ENCODE measurements at places on chromosomes 3 and 15.
A peak's percentile ranks its signal among the peaks of the same experiment; 100 is the strongest.

DNA sequence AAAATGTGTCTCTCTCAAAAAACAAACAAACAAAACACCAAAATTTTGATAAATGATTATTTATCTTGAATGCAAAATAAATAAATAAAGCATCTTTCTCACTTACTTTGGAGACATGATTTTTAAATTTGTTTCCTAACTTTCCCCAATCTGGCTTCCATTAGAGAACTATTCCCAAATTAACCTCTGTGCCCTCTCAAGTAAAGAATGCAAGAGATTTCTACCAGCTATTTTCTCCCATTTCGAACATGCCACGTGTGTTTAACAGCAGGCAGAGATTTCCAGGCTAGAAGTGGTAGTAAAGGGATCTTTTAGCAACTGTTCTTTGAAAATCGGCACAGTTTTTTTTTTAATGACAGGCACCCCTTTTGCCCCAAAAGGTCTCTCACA lies 269.1 kb downstream of the SHQ1 start:
- no peak for DNase-seq

GRCh38 chr3:178203165-178203564 lies 333.1 kb upstream of the KCNMB2 start:
- DNase-seq = peak; percentile 14

- DNase-seq = no peak
Measured at GRCh38 chr15:57297163-57297593, 79.1 kb upstream of the CGNL1 start.

GRCh38 chr15:87752250-87752951 lies 504.1 kb downstream of the NTRK3 start:
- DNase-seq = peak; percentile 77

DNA sequence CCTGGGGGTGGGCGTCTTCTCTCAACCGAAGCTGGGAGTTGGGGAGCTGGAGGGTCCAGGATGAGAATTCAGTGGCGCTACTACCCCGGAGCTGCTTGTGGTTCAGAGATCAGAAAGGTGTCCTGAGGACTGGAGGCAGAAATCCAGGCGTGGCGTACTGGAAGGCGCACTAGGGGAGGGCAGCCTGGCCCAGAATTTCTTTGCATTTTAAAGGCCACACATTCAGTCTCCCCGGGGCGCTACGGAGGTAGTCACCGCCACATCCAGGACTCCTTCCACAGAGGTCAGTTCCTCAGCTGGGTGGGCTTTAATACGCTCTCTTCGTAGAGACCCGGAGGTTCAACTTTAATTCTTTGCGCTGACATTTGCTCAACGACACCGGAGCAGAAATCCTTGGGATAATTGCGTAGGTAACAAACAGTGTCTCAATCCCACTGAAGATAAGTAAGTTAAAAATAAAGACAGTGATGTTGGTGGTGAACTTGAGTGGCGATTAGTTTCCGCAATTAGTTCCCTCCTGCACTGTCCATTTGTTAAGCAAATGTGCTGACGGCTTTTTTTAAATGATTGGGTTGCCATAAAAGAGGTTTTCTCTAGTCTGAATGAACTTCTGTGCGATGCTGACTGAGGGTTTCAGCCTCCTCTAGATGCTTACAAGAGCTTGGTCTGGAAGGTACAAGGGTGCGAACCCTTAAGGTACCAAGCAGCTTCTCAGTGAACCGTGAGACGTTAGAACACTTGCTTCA lies 535 bp downstream of the MCTP2 start:
- peak; percentile 15 for DNase-seq

- DNase-seq = no peak
Measured at GRCh38 chr3:63015614-63016309, 140.5 kb upstream of the CADPS start.

DNA sequence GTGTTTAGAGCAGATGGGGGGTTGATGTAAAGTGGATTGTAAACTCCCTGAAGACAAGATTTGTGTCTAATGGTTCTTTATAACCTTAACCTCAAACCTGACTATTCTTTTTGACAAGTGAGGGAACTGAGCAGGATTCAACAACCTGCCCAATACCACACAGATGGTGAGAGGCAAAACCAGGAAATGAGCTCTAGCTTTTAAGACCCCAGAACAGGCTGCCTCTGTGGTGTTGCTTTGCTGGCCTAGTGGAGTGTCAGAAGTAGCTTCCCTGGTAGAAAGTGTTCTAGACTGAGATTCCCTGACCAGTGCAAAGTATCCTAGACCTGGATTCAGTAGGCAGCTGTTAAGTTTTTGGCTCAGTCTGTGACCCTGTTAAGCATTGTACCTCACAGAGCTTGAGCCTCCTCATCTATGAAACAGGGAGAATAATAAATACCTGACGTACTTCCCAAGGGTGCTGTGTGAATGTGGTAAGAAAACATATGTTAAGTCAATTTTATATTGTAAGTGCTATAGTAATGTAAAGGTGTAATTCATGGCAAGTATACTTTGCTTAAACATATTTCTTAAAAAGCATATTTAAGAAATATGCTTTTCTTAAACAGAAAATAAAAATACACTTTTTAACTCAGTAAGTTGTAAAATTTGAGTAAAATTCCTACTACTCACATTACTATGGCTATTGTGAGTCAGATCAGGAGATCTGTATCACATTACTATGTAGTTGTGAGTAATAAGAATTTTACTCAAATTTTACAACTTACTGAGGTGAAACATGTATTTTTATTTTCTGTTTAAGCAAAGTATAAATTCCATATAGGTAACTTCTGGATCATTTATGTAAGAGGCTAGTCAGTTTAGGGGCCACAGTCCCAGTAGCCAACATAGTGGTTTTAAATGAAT lies 8.8 kb downstream of the GPR87 start:
- no peak for DNase-seq

DNA sequence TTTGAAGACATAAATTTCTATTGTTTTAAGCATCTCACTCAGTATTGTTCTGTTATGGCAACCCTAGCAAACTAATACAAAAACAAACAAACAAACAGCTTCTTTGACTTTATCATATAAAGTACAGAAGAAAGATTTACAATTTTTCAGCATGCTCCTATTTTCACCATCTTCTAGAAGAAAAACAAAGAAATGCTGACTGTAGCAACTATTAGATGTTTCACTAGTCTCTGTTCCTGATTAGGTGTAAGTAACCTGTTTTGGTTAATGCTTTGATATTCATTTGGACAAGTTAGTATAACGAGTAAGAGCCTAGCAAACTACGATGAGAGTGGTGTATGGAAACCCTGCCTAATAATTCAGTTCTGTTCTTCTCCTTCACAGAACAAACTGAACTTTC lies 478.5 kb downstream of the NAALADL2 start:
- no peak for DNase-seq

GRCh38 chr15:35159170-35159569 lies 74.1 kb upstream of the NANOGP8 start:
- no peak for DNase-seq

DNA sequence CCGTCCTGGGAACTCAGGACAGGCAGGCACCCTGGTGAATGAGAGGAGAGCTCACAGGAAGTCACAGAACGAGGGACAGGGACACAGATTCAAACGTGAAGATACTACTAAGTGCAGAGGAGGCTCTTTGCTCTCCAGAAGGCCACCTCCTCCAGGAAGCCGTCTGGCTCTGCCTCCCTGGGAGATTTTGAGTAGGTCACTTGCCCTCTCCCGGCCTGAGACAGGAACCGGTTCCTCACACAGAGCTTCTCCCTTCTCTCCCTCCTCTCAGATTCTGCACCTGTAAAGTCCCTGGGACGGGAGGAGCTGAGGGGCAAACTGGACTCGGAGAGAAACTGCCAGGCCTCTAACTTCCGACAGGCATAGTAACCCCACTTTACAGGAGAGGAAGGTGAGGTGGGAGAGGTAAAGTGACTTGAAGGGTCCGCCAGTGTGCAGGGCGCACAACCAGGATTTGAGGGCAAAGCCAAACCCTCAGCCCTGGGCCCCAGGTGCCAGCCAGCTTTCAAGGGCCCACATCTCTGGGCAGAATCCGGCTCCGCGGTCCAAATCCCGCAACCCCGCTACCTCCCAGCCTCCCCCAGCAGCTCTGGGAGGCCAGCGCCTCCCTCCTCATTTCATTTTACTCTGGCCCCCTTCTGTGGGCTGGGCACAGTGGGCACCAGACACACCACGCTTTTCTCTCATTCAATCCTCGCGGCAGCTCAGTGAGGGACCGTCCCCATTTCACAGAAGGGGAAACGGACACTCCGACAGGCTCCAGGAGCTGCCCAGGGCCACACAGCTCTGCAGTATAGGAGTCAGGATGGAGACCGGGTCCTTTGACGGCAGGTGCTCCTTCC lies 150.2 kb downstream of the SMAD6 start:
- DNase-seq = no peak

DNA sequence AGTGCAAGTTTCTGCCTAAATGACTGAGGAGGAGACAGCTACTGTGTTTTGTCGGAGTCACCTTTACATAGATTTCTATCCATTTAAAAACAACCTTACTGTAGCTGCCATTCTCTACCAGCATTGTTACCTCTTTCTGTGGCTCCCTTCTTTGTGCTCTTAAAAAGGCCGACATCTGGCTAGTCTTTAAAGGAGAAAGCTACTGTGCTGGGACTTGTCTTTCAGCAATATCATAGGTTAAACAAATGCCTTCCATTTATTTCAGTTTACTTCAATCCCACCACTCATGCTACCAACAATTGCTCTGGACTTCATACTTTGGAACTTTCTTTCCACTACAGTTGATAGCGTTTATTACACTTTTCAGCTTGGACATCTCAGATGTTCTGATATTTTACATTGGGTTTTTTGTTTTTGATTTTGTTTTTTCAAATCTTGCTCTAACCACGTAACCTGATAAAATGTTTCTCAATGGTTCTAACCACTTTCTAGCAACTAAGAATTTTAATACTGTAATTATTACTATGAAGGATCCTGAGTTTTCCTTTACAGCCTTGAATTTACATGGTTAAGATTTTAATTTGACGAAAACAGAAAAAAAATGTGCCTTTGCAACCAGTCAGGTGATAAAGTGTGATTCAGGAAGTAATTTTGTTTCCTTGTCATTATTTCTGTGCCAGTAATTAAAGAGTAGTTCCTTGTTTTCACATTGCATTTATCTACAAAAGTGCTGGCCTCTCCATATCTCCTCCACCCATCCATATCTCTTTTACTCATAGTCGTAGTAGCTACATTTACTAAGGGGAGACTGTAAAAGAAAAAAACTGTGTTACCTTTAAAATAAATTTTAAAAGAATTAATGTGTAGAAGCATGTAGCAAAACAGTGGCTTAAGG lies 1.3 kb upstream of the CBLB start:
- DNase-seq = no peak

- DNase-seq = no peak
Measured at GRCh38 chr3:108283006-108283405, 13.3 kb upstream of the HHLA2 start.

GRCh38 chr15:76904461-76905012 lies 603 bp downstream of the SCAPER start:
- DNase-seq = peak; percentile 32

DNA sequence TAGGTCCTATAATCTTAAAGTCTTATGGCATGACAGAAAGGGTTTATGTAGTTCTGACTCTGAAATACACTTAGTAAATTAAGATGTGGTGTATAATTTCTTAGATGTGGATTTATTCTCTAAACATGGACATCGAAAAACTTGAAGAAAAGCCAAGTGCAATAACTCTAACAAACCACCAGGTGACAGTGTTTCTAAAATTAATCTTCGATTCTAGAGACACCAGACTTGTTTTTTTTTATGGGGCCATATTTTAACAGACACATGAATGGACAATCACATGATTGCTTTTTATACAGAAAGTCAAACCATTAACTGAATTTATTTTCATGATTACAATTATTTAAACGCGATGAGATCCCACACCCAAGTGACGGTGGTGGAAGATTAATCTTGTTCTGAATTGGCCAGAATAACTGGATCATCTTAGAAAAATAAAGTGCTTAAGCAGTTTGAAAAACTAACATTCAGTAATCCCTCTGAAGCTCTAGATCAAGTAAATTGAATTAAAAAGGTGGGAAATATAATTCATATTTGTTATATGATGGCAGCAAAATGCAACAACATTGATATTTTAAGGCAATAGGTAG lies 305.1 kb downstream of the LSAMP start:
- DNase-seq = peak; percentile 23

GRCh38 chr3:120196333-120196732 lies 88.7 kb downstream of the GPR156 start:
- no peak for DNase-seq

DNA sequence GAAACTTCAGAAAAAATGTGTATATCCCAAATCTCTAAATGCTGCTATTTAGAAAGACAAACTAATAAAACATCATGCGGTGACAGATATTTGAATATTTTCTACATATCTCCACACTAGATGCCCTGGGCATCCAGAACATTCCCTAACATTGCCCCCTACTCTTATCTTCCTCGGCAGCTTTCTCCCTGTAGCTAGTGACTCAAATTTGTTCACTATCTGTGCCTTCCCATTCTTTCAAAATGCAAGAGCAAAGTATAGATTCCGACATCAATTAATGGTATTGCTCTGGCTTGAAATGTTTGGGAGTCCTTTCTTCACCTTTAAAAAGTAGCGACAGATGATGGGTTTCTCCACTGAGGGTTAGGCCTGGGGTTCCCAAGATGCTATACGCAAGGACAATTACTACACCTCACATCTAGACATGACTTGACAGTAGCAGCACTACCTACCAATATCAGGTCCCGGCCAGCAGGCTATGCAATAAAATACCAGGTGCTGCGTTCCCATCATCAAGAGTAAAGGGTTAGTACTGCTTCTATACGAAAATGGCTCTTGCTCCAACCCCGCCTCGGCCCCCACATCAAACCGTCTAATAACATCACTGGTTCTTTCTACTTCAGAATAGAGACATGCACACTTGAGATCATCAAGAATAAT lies 631 bp downstream of the UBR1 start:
- peak; percentile 11 for DNase-seq

GRCh38 chr3:171358881-171359198 lies 101.4 kb downstream of the TNIK start:
- no peak for DNase-seq

GRCh38 chr15:39239562-39239961 lies 341.3 kb upstream of the THBS1 start:
- no peak for DNase-seq

DNA sequence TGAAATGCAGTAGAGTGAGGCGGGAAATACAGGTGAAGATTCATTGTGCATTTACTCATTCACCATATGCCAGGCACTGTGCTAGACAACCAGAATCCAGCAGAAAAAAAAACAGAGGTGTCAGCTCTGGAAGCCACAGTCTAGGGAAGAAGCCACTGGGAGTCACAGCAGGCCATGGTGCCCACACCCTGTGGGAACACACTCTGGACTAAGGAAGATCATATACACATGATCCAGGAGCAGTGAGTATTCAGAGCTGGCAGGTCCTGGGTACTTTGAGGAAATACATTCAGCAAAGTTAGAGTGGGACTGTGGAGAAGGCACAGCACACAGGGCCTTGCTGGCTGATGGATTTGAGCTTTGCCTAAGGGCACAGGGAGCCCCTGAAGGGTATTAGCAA lies 14.8 kb downstream of the FAM240A start:
- no peak for DNase-seq

GRCh38 chr3:4532535-4533112 lies 39.5 kb downstream of the ITPR1 start:
- DNase-seq = no peak
